ENCODE measurements at places on chromosomes 2 and 18. TPM values are rescaled to one million over a fixed set of nuclear protein-coding genes. Genes with fewer than 3 reads are reported as not detected.

Gene PXDN
- total RNA-seq, result 430 TPM

Gene RGPD3
- total RNA-seq, result 0.20 TPM

Gene SP140
- total RNA-seq, result 0.52 TPM

Gene CLEC4F
- total RNA-seq, result not detected

Gene PRKCE
- 12.2 TPM for total RNA-seq

Gene FSHR
- not detected for total RNA-seq

Gene C2orf74
- total RNA-seq, result 11.3 TPM

Gene PTMA
- total RNA-seq, result 465 TPM

Gene CETN1
- total RNA-seq, result not detected

Gene CENPA
- 2.7 TPM for total RNA-seq

Gene LAMA1
- 92.5 TPM for total RNA-seq

Gene DNER
- 0.20 TPM for total RNA-seq

Gene ERFE
- 0.56 TPM for total RNA-seq

Gene MRPL53
- 22.0 TPM for total RNA-seq

Gene SFTPB
- not detected for total RNA-seq

Gene LINC00305
- total RNA-seq, result not detected

Gene MARCO
- total RNA-seq, result not detected

Gene SERPINB11
- not detected for total RNA-seq

Gene POMC
- total RNA-seq, result 1.2 TPM

Gene TMEM169
- total RNA-seq, result 0.83 TPM

Gene CPO
- total RNA-seq, result not detected

Gene SPDYA
- 0.91 TPM for total RNA-seq

Gene MATN3
- total RNA-seq, result 3.4 TPM

Gene ITPRID2
- total RNA-seq, result 154 TPM

Gene HJURP
- total RNA-seq, result 5.2 TPM

Gene MPP4
- 6.2 TPM for total RNA-seq

Gene ZNF396
- total RNA-seq, result 3.5 TPM

Gene ZSWIM2
- total RNA-seq, result 0.10 TPM

Gene ANO7
- 1.0 TPM for total RNA-seq

Gene TUBA3D
- total RNA-seq, result not detected

Gene GALR1
- not detected for total RNA-seq

Gene AQP12A
- not detected for total RNA-seq
